Ascending aorta (tissue), 2 donors: ENCODE measurements at places on chromosomes 6 and 20.

DNA sequence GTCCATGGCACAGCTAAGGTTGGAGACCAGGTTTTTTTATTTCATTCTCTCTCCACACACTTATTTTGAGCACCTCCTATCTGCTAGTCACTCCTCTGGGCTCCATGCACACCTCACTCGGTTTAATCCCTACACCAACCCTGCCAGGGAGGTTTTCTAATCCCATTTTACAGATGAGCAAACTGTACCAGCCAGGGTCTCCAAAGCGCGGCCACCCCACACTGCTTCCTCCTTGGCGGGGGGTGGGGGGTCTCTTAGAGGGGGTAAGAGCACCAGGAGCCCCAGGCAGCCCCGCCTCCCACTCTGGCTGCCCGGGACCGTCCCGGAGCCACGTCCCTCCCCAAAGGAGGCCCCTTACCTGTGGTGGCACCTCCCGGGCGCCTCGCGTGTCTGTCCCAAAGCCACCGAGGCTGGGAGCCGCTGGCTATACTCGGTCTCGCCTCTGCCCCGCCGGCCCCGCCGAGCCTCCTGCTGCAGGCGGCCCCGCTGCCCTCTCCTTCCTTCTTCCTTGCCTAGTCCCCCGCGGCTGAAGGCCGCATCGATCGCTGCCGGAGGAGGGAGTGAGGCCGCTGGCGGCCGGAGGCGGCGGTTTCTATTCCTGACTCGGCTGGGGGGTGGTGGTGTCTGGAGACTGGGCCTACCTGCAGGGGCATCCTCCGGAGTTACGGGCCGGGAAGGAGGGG lies at the start of gene KCNS1:
Gene KCNS1, minus strand, starts transcription at position 565 of the 683 bp plus-strand sequence. CDS start 1,891 bp downstream, outside the sequence.
- DNase-seq, result no peak

GRCh38 chr6:14339711-14340584 lies 222.4 kb downstream of the CD83 start:
- no peak for DNase-seq

GRCh38 chr20:61454053-61454452 lies 202.0 kb downstream of the CDH4 start:
- no peak for DNase-seq

DNA sequence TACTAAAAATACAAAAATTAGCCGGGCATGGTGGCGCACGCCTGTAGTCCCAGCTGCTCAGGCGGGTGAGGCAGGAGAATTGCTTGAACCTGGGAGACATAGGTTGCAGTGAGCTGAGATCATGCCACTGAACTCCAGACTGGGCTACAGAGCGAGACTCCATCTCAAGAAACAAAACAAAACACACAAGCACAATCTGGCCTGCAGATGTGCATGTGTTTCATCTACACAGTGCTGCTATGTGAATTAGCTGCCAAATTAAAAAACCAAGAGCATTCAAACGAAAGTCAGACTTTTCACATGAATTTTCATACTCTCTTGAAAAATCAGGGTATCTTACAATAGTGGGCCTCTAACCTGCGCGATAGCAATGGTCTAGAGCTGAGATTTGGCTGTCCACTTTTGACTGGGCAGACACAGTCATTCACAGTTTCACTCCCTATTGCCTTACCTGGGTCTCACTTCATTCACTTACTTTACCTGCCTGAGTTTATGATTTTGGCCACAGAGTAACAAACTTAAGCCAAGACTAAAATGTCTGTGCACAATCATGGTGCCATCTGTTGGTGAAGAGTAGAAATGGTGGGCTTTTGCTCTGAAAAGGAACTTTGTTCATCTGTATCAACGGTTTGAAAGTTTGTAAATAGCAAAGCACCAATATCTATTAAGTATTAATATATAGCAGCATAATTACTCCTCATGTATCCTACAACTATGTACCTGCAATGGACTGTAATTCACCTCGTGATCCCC lies 138.5 kb upstream of the UST start:
- no peak for DNase-seq

DNA sequence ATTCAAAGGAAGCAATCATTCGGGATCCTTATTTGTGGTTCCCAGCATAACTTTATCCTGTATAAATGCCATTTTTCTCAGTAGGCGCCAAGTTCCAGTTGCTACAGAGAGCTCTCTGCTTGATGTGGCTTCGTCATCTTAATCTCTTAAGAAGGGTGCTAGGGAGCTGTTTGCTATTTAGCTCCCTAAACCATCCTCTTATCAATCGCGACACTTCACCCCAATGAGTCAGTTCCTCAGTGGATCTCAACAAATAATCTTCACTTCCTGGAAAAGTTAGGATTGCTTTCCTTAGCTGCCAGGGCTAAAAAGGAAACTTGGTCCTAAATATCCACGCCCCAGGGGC lies 1.3 kb upstream of the NKAIN2 start:
- no peak for DNase-seq

DNA sequence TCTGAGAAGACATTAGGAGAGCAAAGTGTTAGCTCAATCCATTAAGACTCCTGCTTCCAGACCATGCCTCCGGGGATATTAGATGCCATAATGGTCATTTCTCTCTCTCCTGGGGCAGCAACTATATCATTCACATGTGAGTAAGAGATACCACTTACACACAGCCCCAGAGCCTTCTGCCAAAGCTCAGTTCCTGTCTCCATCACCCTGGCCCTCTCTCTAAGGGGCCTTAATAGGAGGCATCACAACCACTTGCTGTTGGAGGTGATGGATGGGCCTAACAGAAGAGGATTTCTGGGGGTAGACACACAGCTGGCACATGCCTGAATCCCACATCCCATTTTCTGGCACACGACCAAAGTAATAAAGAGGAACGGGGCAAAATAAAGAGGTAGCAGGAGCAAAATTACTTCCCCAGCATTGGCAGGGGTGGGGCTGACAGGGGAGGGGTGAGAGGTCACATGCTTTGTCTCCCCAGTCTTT lies 34.0 kb upstream of the VSTM2L start:
- no peak for DNase-seq

- no peak for DNase-seq
Measured at GRCh38 chr6:151197556-151197955, 42.2 kb upstream of the AKAP12 start.

DNA sequence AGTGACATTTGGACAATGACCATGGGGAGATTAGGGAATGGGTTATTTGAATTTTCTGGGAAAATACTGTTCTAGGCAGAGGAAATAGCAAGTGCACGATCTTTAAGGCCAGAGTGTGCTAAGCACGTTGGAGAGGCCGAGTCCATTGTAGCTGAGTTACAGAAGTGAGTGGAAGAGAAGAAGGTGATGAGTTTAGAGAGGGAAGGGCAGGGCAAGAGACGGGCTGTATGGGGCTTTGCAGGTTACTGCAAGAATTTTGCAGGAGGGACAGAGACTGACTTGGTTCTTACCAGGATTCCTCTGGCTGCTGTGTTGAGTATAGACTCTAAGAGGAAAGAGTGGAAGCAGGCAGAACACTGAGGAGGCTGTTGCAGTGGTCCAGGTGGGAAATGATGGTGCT lies 1.1 kb upstream of the NCOA3 start:
- DNase-seq, result no peak

DNA sequence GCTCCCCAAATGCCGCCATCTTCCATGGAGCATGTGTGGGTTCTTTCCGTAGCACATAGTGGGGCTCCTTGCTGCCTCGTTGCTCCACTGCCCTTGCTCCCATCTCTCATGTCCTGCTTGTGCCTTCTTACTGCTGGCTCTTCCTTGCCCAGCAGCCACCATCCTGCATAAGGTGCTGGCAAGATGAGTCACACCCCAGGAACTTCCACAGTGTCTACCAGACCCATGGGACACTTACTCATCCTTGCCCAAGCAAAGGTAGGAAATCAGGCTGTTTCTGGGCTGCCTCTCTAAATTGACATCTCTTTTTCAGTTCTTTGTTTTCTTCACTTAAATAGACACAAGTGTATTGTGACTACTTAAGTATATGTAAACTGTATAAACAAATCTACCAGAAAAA lies 39.4 kb upstream of the RGS17 start:
- DNase-seq, result no peak

DNA sequence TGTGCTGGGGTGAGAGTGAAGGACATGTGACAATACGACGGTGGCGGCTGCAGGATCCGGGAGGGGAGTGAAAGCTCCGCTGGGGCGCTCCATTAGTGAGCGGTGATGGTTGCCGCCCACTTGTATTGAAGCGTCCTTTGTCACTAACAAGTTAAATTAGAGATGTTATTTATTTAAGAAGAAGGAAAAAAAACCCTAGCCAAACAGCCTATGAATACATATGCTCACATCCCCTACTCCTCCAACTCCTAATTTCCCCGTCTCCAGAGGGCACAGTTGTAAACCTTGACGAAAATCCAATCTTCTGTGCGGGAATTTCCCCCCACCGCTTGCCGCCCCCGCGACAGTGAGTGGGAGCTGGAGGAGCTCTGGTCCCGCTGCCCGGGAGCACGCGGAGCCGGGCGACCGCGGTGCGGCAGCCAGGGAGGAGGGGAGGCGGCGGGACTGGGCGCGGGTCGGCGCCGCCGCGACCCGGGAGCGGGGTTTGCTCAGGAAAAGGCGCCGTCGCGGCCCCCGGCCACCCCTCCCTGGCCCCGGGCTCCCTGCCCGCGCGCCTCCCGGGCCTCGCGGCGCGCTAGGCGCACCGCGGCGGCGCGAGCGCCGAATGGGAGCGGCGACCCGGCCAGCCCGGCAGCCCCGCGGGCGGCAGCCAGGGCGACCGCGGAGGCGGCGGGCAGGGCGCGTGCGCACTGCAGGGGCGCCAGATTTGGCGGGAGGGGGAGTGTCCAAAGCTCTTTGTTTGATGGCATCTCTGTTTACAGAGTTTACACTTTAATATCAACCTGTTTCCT lies at the start of gene MYB:
Gene MYB, plus strand, starts transcription at position 767 of the 791 bp plus-strand sequence. CDS start 206 bp downstream, outside the sequence.
- no peak for DNase-seq

GRCh38 chr6:167571550-167571949 lies 246.7 kb downstream of the TTLL2 start:
- no peak for DNase-seq

GRCh38 chr20:53128004-53128403 lies 155.8 kb downstream of the TSHZ2 start:
- no peak for DNase-seq

- DNase-seq, result no peak
Measured at GRCh38 chr6:155374681-155375080, 60.4 kb upstream of the TFB1M start.
